ENCODE measurements at places on chromosomes 7 and 10.

GRCh38 chr7:112064627-112065385, 141.4 kb downstream of the DOCK4 start:
- DNase-seq = no peak

DNA sequence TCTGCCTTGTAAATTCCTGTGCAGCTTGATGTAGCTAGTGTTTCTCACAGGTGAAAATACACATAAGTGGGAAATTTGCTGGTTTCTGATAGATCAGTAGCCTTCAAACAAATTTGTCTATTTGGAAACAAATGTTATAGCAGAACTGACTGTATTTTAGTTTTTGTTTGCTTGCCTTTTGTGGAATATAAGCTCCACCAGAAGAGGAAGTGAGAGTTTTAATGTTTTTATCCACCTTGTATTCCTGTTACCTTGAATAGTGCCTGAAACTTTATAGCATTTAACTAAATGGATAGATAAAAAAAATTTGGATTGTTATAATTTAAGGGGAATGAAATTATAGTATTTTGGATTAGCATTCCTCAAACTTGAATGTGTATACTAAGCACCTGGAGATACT, 9.8 kb downstream of the WAC start:
- DNase-seq = no peak

DNA sequence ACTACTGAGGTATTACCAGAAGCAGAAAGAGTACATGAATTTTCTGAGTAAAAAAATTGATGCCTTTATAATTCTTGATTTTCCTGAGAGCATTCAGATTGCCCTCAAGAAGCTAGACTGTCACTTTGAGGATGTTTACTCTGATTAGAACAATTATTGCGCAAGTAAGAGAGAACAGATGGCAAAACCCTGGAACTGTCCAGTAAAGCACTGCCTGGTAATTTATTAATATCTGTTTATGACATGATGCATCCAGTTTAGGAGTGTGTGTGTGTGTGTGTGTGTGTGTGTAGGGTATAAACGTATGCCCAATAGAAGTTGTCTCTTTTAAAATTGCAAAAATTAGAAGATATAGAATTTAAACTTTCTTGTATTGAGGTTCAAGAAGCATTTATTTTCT, 379.7 kb downstream of the PHTF2 start:
- no peak for DNase-seq

GRCh38 chr7:38171623-38172391, 6.2 kb upstream of the STARD3NL start:
- DNase-seq = no peak

GRCh38 chr10:44253769-44254462, 131.0 kb downstream of the CXCL12 start:
- DNase-seq = no peak
